ENCODE measurements at places on chromosomes 13 and 19. TPM values are rescaled to one million over a fixed set of nuclear protein-coding genes. Genes with fewer than 3 reads are reported as not detected.
A peak's percentile ranks its signal among the peaks of the same experiment; 100 is the strongest.

DNA sequence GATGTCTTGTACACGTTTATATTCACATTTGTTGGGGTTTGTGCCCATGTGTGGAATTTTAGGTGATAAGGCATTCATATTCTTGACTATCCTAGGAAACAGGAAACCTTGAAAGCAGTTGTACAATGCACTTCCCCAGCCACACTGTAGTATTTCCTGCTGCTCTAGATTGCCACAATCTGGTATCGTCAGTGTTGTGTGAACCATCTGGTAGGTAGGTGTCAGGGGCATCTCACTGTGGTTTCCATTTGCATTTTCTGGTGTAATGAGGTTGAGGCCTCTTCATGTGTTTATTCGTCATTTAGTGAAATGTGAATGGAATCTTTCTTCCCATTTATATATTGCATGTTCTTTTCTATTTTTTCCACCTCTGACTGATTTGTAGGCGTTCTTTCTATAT, 76.6 kb downstream of the SCGB2B2 start:
- H3K4me3 ChIP-seq, result no peak overlapping the region
- no peaks in the 10 kb centered on the region for H3K36me3 ChIP-seq
- no peak for DNase-seq
- no peak overlapping the region for H3K27ac ChIP-seq
- H3K4me1 ChIP-seq, result no peaks in the 10 kb centered on the region

- DNase-seq, result no peak
- H3K27ac ChIP-seq, result no peak overlapping the region
- H3K36me3 ChIP-seq, result no peaks in the 10 kb centered on the region
- no peak overlapping the region for H3K4me3 ChIP-seq
- no peaks in the 10 kb centered on the region for H3K27me3 ChIP-seq
These were observed 57.8 kb downstream of the CCDC70 start for GRCh38 chr13:51919531-51919930.

GRCh38 chr13:33509642-33510229, 224.2 kb upstream of the STARD13 start:
- H3K27me3 ChIP-seq, result no peaks in the 10 kb centered on the region
- DNase-seq, result no peak
- no peaks in the 10 kb centered on the region for H3K4me1 ChIP-seq
- no peak overlapping the region for H3K27ac ChIP-seq

DNA sequence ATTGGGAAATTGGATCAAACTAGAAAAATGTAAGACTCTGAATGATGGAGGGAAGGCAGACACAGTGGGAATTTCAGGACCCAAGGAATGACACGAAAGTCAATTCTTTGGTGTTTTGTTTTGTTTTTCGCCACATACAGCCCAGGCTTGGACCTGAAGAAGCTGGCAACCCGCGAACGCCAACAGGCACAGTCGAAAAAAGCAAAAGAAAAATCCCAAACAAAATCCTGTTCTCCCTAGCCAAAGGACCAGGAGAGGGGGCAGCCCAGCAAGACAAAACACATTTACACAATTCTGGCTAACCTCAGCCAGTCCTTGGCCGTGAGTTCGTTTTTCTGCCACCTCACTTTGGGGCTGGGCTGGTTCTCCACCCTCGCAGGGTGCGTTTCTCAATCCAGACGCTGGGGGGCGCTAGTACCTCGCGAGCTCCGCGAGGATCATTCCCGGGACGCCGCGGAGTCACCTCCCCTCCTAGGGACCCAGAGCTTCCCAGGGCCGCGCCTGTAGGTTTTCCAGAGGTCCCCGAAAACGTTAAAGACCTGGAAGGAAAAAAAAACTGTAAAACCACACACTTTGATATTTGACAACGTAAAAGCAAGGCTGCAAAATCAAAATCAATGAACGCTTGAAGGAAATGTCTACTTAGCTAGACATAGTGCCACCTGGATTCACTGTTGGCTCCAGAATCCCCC, 34.9 kb upstream of the TPM4 start:
- peak; percentile 82 for DNase-seq
- H3K36me3 ChIP-seq, result no peaks in the 10 kb centered on the region
- no peaks in the 10 kb centered on the region for H3K27me3 ChIP-seq
- no peak overlapping the region for H3K27ac ChIP-seq
- peak overlapping the region; percentile 11 for H3K4me3 ChIP-seq
- peaks cover 10% of the 10 kb centered on the region for H3K4me1 ChIP-seq

DNA sequence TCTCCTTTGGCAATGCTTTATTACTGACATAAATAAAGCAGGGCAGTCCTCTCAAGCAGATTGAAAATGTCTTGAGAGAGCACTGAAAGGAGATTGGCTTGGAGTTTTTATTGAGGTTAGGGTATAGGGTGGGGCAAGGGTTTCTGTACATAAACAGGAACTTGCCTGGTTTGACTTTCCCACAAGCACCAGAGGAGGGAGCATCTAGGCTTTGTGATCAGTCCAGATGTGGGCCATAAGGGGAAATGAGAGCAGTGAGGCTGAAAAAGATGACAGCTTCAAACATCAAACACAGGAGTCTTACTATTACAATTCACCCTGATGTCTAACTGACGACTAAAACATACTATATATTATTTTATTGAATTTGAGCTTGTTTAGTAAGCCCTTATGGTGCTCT, 260.9 kb downstream of the MTUS2 start:
- DNase-seq, result peak; percentile 1
- H3K27ac ChIP-seq, result peak overlapping the region; percentile 34
- no peaks in the 10 kb centered on the region for H3K27me3 ChIP-seq
- H3K4me3 ChIP-seq, result no peak overlapping the region

- no peak overlapping the region for H3K27ac ChIP-seq
- no peak for DNase-seq
- H3K36me3 ChIP-seq, result peaks cover 25% of the 10 kb centered on the region
- no peak overlapping the region for H3K4me3 ChIP-seq
- H3K27me3 ChIP-seq, result no peaks in the 10 kb centered on the region
These were observed 2.0 kb downstream of the MED25 start for GRCh38 chr19:49820125-49820524.

DNA sequence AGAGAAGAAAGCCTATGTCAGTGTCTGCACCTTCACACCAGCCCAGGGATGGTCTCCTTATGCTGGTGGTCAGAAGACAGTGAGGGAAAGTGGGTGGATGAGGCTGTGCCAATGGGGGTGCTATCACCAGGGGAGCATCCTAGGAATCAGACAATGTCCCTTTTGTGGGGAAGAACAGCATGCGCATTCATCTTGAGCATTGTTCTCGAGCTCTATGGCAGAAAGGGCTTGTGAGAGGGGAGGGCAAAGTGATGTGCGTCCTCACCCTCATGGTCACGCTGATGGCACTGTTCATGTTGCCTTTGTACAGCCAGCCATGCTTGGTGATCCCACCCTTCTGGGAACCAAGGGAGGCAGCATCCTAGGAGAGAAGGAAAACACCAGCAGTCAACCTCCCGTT, 56.1 kb downstream of the DOCK9 start:
- H3K4me3 ChIP-seq, result no peak overlapping the region
- peaks cover 14% of the 10 kb centered on the region for H3K4me1 ChIP-seq
- peaks cover 38% of the 10 kb centered on the region for H3K36me3 ChIP-seq
- H3K27ac ChIP-seq, result no peak overlapping the region

DNA sequence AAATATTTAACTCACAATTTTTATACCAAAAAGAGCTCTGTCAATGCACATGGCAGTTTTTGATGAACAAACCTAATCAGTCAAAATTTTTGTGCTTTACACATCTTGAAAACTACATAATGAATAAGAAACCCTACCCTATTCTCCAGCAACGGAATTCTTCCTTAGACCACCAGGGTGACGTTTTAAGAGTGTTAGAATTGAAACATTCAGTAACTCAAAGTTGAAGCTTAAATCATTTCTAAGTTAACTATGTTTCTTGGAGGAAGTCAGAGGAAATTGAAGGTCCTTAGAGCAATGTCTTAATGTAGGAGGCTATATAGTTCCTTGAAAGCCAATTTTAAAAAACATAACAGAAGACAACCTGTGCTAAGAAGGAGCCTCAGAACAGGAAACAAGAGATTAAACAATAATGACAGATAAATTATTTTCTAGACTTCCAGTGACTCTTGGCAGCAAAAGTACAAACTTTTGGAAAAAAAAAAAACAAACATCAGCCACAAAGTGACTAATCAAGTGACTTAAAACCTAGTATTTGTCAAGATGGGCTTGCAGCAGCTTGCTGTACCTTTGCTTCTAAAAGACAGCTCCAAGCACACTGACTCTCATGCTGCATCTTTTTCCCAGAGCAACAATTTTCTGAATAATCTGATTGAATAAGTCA, 6.2 kb downstream of the SPRY2 start:
- no peak for DNase-seq
- H3K27ac ChIP-seq, result no peak overlapping the region
- peaks cover 12% of the 10 kb centered on the region for H3K4me1 ChIP-seq
- H3K27me3 ChIP-seq, result peaks cover 13% of the 10 kb centered on the region
- no peak overlapping the region for H3K4me3 ChIP-seq
- no peaks in the 10 kb centered on the region for H3K36me3 ChIP-seq

DNA sequence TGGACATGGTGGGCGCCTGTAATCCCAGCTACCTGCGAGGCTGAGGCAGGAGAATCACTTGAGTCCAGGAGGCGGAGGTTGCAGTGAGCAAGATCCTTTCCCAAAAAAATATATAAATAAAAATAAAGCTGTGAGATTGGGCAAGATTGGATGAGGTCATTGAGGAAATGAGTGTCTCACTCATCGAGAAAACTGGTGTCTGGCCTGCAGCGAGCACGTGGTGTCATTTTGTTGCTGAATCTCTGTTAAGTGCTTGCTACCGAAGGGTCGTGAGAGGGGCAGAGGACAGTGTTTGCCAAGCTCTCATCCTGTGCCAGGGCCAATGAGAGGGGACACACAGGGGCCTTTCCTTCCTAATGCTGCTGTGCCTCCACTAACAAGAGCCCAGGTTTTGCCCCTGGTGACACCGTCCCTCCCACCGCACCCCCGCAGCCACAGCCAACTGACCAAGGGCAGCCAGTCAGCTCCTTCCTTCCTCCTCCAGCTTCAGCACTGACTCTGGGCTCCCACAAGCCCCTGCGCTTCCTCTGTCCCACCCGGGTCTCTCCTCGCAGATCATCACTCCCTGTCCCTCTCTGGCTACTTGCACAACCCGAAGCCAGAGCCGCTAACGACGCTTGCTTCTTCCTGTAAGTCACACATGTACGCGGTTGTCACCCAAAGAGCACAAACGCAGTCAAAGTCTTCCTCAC, 3.2 kb downstream of the POLD1 start:
- DNase-seq, result no peak
- H3K27me3 ChIP-seq, result no peaks in the 10 kb centered on the region
- H3K4me3 ChIP-seq, result no peak overlapping the region
- peaks cover 19% of the 10 kb centered on the region for H3K4me1 ChIP-seq
- peaks cover 12% of the 10 kb centered on the region for H3K36me3 ChIP-seq

GRCh38 chr13:78600280-78600883, 3.0 kb downstream of the POU4F1 start:
- peaks cover 80% of the 10 kb centered on the region for H3K27me3 ChIP-seq
- no peaks in the 10 kb centered on the region for H3K36me3 ChIP-seq
- no peak overlapping the region for H3K4me3 ChIP-seq
- H3K27ac ChIP-seq, result no peak overlapping the region
- H3K4me1 ChIP-seq, result peaks cover 43% of the 10 kb centered on the region
- DNase-seq, result no peak

GRCh38 chr13:47111499-47111898, 214.6 kb upstream of the HTR2A start:
- no peaks in the 10 kb centered on the region for H3K4me1 ChIP-seq
- H3K36me3 ChIP-seq, result no peaks in the 10 kb centered on the region
- DNase-seq, result no peak
- H3K27ac ChIP-seq, result no peak overlapping the region
- H3K27me3 ChIP-seq, result no peaks in the 10 kb centered on the region

- H3K27me3 ChIP-seq, result no peaks in the 10 kb centered on the region
- H3K36me3 ChIP-seq, result peaks cover 26% of the 10 kb centered on the region
- H3K27ac ChIP-seq, result peak overlapping the region; percentile 91
These were observed 577 bp downstream of the ZNF181 start for GRCh38 chr19:34734537-34735103.

GRCh38 chr13:97282705-97283104, 60.6 kb downstream of the MBNL2 start:
- no peak overlapping the region for H3K4me3 ChIP-seq
- H3K27me3 ChIP-seq, result no peaks in the 10 kb centered on the region
- DNase-seq, result no peak
- peaks cover 10% of the 10 kb centered on the region for H3K4me1 ChIP-seq
- H3K36me3 ChIP-seq, result no peaks in the 10 kb centered on the region

The TSC22D1 gene
- 26.5 TPM for total RNA-seq

The PTPRS gene
- 6.3 TPM for total RNA-seq

The DPY19L3 gene
- 7.3 TPM for total RNA-seq

The CCDC8 gene
- total RNA-seq, result not detected

The CASP14 gene
- total RNA-seq, result not detected

The IGSF23 gene
- not detected for total RNA-seq

The HS6ST3 gene
- total RNA-seq, result not detected

The ZNF418 gene
- total RNA-seq, result 3.5 TPM

The CEACAM3 gene
- total RNA-seq, result not detected

The RRAS gene
- total RNA-seq, result 4.7 TPM

The MRPL54 gene
- total RNA-seq, result 68.9 TPM

The PSG6 gene
- total RNA-seq, result not detected

The TUBB4A gene
- total RNA-seq, result 0.88 TPM

The ADAMTSL5 gene
- 4.3 TPM for total RNA-seq

The FAM216B gene
- total RNA-seq, result not detected
